ENCODE measurements at places on chromosomes 16 and 17.

- DNase-seq: no peak
Measured at GRCh38 chr16:12618515-12618914, 185.2 kb downstream of the CPPED1 start.

DNA sequence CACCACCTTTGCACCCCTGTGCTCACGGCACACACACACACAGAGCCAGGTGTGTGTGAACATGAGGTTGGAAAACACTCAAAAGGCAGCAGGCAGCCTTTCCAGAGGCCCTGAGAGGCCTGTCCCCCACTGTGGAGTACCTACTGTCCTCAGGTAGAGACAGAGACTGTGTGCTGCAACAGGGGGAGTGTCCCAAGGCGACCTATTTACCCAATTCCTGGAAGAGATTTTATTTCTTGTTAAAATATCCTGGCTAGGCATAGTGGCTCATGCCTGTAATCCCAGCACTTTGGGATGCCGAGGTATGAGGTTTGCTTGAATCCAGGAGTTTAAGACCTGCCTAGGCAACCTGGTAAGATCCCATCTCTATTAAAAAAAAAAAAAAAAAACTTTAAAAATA lies 108.5 kb downstream of the COPRS start:
- no peak for DNase-seq

- DNase-seq: no peak
Measured at GRCh38 chr16:69942627-69943170, 8.4 kb upstream of the CLEC18A start.

DNA sequence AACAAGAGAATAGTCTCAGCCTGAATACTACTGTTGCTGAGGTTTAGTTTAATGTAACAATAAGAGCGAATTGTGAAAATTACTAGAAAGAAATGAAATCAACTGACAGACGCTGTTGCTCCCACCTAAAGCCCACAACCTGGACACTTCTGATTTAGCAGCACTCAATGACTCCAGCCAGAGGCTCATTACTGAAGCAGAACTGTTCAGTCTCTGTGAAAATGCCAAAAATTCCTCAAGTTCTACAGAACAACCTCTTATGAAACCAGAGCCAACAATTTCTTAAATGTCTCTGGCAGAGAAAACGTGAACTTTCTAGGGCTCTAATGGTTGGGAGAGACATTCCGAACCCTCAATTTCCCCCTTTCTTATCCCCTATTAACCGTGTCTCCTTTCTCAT lies 9.9 kb downstream of the PSME3IP1 start:
- no peak for DNase-seq

GRCh38 chr17:62876063-62876462 lies 67.9 kb upstream of the MARCHF10 start:
- no peak for DNase-seq

DNA sequence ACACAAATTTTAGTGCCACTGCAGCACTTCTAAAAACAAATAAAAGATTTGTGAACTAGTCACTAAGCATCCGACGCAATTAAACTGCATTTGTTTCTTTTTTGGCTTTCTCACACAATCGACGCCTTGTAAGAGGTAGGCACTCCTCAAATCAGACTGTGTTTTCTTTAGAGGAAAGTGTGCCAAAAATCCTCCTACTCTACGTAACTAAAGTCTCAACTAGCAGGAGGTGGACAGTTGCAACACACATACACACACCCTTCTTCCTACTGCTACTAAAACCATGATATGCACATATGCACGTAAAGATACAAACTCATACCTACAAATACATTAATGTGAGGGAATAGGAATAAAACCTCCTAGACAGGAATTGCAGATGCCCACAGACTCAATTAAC lies 844.7 kb upstream of the SOX9 start:
- DNase-seq: no peak

DNA sequence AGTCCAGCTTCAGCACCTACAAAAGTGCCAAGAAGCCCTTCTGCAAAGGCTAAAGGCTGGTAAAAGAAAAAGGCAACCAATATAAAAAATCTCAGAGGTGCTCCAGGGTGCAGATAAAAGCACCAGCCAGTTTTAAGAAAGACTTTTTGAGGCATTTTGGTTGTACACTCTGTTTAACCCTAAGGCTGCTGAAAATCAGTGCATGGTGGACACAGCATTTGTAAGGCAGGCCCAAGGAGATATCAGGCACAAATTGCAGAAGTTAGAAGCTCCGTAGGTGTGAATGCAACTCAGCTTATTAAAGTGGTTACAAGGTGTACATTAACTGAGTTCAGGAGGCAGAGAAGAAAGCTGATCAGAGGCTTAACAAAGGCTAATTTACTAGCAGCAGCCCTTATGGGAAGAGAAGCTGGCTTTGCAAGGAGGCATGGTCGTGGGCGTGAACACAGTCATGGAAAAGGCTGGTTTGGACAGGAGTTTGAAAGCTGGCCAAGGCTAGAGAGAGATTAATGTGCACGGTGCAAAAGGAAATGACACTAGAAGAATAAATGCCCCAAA lies 21.1 kb downstream of the ACSM1 start:
- no peak for DNase-seq

DNA sequence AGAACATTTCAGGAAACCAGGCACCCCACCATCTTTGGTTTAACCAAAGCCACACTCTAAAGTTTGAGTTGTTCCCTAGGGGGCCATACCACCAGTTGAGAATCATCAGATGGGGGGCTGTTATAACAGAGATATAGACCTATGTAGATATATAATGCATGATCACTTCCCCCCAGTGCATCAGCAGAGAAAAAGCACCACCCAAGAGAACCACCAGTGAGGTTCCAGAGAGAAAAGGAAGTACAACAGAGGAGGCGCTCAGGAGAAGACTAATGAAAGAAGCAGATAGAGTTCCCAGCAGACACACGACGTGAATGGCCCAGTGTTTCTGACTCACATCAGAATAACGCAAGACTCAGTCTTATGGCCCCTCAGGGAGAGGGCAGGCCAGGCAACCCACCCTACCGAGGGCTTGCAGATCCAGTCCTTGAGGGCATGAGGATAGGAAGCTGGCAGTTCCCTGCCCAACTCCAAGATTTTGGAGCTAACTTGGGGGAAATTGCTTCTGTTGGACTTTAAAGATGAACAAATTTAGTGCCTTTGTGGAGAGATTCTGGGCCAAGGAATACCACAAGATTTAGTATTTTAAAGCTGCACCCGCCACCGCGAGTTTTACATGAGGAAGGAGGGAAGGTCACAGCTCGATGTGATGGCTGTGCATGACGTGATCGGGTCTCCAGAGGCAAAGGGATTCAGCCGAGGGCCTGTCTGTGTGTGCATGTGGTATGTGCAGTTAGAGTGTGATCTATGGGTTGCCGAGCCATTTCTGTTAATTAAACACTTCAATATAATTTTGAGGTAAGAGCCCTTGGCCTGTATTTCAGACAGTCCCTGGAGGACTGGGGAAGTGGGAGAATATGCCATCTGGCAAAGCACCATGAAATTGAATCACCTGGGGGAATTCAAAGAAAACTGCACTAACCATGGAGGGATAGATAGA lies 53.1 kb downstream of the AIPL1 start:
- no peak for DNase-seq

GRCh38 chr17:59513934-59514841 lies 51.2 kb upstream of the DHX40 start:
- DNase-seq: no peak

- DNase-seq: no peak
Measured at GRCh38 chr16:24993722-24994686, 21.2 kb downstream of the ARHGAP17 start.

GRCh38 chr17:29615048-29615385 lies 7.7 kb downstream of the CORO6 start:
- DNase-seq: no peak

GRCh38 chr16:49622084-49622390 lies 233.9 kb downstream of the ZNF423 start:
- no peak for DNase-seq

DNA sequence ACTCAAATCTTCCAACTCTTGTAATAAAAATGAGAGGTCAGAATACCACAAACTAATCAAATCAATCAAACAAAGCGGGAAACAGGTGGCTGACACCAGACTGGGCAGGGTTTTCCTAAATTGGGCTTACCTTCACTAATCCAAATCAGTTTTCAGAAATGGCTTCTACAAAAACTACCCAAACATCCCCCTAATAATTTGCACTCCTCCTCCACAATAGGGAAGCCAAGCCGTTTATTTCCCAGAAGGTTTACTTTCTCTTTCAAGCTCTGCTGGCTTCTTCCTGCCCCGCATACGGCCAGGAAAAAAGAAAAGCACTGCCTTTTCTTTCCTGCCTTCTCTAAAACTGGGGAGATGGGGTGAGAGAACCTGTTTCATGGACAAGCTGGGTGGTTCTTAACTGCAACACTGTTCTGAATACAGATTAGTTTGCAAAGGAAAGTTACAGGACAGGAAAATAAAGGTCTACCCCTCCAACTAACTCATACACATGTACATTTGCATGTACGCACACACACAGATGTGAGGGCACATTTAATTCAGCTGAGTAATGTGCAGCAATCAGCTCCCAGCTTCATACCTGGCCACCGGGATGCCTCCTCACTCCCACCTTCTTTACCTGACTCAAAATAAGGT lies 9.2 kb downstream of the STAT3 start:
- DNase-seq: no peak

GRCh38 chr17:58254803-58255202 lies 16.4 kb downstream of the LPO start:
- no peak for DNase-seq

DNA sequence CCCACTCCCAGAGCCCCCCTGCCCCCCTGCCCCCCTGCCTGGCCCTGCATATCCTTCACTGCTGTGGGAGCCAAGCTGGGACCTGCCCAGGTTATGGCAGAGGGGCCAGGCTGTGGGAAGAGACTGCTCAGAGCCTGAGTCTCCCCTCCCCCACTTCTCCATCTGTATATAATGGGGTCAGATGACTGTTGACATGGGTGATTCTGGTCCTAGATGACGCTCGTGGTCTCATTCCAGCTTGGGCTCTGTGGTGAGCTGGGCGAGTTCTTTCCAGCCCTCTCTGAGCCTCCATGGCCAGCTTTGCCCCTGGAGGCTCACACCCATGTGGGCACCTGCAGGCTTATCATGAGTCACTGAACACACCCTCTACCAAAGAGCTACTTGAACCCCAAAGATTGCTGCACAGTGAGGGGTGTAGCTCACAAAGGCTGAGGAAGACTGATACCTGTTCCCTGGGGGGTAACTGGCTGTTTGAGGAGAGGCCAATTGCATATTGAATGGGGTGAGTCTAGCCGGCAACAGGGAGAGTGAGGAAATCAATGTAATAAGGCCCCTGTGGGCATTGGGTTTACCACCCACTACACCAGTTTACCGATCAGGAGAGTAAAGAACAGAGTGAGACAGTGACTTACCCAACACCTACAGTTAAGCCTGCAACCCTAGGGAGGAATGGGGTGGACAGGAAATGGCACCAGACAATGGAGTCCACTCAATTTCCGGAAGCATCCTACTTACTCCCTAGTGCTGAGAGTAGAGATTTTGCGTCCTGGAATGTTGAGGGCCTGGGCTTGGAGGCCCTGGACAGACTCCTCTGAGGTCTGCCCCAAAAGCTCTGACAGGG lies 4.2 kb upstream of the SREBF1 start:
- DNase-seq: no peak

GRCh38 chr16:78961464-78961863 lies 639.1 kb downstream of the MAF start:
- no peak for DNase-seq

- DNase-seq: no peak
Measured at GRCh38 chr16:57693550-57693949, 1.1 kb upstream of the DRC7 start.

GRCh38 chr17:20280051-20280450 lies 187.3 kb downstream of the LGALS9B start:
- DNase-seq: no peak

All from T-helper 2 cell (primary cell).